Effector CD4-positive, alpha-beta T cell (primary cell): ENCODE measurements at places on chromosomes 2 and 18.

DNA sequence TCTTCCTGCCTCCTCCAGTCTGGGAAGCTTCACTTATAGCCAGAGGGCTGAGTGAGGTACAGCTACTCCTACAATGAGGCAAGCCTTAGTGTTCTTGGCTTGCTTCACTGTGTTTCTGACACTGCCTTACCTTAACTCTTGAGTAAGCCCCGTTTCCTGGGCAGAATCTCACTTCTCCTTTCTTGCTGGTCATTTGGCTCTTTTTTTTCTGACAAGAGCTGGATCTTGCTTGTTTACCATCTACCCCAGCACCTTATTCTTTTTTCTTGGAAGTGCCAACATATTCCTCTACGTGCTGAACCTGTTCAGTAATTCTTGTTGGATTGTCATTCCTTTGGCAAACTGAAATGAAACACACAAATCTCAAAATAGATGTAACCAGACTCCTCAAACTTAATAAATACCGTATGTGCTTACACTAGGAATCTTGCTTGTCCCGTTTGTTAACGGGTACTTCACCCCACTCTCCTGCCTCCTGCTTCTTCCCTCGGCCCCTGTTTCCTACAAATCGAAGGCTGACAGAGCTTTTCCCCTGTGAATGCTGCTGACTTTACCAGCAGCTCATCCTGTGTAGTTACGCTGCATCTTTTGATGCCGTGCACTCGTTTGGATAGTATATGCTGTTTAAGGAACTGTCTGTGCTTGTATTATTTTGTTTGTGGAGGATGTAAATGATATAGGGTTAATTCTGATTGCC, 132.2 kb downstream of the FMNL2 start:
- DNase-seq = no peak

DNA sequence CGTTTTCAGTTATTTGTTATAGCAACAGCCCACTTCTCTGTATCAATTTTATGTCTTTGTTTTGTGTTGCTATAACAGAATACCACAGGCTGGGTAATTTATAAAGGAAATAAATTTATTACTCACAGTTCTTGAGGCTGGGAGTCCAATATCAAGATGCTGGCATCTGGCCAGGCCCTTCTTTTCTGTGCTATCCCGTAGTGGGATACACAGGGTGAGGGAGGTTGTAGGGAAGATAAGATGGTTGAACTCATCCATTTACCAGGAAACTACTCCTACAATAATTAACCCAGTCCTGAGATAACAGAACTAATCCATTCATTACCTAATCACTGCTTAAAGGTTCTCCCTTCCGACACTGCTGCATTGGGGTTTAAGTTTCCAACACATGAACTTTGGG, 220.7 kb downstream of the TPGS2 start:
- no peak for DNase-seq

DNA sequence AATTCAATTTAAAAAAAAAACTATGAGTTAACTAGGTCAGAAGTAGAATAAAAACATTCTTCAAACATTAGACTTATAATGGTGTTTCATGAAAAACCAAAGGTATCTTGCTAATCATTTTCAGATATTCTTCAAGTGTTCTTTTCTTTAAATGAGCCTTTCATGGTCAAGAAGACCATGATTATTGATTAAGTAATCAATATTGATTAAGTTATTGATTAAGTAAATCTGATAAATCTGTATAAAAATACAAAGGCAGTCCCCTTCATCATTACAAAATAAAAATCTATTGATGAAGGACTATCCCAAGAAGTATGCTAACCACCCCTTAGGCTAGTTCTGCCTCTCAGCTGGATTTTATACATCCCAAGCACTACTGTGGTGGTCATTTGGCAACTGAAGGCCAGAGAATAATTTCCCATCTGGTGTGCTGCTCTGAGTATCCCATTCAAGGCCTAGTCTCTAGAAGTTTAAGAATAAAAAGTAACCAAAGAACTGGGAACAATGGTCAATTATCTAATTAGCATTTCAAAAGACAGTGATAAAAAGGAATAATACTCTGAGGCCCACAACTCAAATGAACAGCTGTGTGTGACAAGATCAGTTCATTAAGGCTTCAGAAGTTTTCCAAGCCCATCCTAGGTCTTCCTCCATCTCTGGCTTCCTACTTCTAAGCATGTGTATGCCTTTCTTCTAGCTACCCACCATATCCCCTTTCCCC, 63.5 kb downstream of the TCF4 start:
- DNase-seq = no peak

DNA sequence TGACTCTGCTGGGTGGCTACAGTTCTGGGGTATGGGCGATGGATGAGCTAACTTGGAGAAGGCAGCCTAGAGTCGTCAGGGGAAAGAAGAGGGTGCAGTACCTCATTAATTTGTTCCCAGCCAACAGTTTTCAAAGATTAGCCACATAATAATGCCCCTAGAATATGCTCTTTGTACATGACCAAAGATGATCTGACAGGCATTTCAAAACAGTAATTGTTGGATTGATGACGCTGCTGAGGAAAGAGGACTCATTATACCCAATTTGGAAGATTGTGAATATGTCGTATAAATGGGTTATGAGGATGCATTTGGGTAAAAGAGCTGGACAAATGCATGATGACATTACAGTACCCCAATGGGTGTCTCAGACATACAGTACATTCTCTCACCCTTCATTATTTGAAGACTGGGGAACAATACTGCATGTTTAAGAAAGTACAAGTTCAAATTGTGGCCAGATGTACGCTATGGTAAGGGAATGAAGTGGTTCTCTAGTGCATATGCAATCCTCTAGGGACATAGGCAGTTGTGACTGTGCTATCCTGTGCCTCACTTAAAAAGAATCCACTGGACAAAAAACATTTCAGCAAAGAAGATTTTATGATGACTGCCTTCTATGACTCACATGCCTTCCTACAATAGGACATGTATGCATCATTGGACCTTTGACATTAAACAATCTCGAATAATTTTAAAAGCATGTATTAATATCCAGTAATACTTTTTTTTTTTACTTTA, 233.2 kb downstream of the CNTNAP5 start:
- no peak for DNase-seq

DNA sequence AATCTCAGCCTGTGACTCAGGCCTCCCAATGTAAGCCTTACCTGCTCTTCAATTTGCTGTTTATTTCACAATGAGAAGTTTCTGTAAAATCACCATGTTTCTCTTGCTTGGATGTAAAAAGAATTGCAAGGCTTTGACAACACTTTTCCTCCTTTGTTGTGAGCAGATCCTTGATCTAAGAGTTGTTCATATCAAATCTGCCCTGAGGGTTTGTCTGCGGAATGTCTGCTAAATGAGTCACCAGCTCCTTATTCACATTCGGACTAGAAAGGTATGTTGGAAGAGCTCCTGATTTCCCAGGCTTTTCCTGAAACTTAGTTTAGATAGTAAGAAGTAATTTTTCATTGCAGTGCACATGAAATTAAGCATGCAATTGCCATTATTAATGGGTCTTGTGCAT, 268.2 kb upstream of the TCF4 start:
- DNase-seq = no peak

GRCh38 chr18:79343567-79344207, 52.0 kb upstream of the NFATC1 start:
- no peak for DNase-seq

- no peak for DNase-seq
Measured at GRCh38 chr18:23146861-23147469, 11.7 kb downstream of the CABLES1 start.

- no peak for DNase-seq
Measured at GRCh38 chr18:76741346-76741745, 81.0 kb upstream of the ZNF236 start.

DNA sequence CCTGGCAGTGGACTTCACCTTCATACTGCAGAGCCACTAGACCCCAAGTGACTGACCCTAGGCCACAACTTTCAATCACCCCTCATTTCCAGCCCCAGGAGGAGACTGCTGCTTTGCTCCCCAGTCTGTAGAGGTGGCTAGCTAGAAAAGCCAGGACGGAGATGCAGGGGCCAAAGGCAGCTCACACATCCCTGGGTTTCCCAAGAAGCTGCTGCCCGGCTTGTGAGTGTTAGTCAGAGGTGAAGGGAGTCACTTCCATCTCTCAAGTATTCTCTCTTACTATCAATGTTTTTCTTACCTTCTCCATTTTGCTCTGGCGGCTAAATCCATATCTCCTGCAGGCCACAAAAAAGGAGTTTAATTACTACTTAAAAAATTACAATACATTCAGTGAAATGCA, 36.2 kb downstream of the CCDC93 start:
- no peak for DNase-seq

GRCh38 chr2:127950264-127950663, 64.5 kb upstream of the AMMECR1L start:
- no peak for DNase-seq

DNA sequence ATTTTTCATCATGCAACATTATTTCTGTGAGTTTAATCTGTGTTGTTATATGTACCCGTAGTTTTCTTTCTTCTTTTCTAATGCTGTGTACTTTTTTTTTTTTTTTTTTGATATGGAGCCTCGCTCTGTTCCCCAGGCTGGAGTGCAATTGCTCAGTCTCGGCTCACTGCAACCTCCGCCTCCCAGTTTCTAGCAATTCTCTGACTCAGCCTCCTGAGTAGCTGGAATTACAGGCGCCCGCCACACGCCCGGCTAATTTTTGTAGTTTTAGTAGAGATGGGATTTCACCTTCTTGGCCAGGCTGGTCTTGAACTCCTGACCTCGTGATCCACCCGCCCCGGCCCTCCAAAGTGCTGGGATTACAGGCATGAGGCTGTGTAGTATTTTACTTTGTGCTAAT, 155.4 kb downstream of the GALR1 start:
- DNase-seq = no peak

GRCh38 chr2:136031711-136032110, 46.3 kb upstream of the DARS1 start:
- no peak for DNase-seq

DNA sequence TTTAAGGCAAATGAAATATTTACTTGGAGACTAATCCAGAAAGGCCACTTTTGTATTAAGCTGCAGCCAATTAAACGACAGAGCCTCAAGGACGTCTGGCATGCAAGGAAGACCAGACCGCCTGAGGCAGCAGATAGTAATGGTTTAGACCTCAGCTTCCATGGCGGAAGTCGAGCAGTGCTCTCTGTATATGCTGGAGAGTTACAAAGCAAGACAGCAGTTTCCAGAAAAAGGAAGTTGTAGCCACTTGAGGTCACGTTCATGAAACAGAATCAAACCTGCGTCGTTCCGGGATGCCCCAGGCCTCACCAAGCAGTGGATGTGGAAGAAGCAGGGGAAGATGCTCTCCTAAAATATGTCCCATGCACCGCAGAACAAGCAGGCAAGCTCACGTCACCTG, 142.0 kb downstream of the PTGR3 start:
- no peak for DNase-seq

- DNase-seq = no peak
Measured at GRCh38 chr2:178279142-178279541, 84.8 kb downstream of the OSBPL6 start.

DNA sequence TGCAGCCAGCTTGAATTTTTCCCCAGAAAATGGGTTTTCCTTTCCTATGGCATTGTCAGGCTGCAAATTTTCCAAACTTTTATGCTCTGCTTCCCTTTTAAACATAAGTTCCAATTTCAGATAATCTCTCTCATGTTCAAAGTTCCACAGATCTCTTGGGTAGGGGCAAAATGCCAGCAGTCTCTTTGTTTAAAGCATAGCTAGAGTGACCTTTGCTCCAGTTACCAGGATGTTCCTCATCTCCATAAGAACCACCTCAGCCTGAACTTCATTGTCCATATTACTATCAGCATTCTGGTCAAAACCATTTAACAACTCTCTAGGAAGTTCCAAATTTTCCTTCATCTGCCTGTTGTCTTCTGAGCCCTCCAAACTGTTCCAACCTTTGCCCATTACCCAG, 68.3 kb downstream of the SGPP2 start:
- no peak for DNase-seq

DNA sequence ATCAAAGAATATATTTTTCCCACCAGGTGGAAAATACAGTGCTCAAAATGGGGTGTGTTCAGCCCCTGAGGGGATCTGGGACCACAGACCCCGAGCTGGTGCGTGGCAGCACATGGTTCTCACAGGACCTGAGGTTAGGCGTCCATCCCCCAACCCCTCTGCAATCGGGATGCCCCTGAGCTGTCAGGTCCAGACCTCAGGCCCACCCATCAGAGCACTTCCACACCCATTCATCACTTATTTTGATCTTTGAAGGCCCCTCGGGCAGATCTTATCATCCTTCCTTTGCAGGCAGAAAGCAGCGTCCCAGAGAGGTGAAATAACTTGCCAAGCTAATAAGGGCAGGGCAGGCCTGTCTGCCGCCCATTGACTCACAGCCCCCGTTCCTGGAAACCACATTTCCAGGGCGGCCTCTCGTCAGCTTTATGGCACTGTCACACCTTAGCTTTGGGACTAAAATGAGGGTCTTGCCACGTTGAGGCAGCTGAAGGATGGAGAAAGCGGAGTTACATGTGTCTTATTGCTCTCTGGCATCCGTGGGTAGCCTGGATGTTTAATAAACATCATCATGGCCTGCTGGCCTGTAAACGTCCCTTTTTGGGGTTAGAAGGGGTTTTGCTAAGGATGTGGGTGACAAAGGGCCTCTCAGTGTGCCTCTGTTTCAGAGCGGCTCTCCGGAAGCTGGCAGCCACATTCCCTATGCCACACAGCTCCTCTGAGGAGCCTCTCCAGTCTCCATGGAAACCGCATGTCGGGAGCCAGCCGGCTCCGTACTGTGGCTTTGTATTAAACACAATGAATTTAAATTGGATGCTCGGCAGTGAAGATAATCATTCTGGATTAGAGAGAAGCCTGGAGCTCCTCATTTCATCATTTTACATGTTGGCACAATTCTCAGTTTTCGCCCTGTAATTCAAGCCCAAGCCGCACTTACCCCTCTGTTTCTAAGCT, 58.3 kb upstream of the MAPRE3 start:
- DNase-seq = no peak

- no peak for DNase-seq
Measured at GRCh38 chr2:147607379-147607778, 237.4 kb upstream of the ACVR2A start.

DNA sequence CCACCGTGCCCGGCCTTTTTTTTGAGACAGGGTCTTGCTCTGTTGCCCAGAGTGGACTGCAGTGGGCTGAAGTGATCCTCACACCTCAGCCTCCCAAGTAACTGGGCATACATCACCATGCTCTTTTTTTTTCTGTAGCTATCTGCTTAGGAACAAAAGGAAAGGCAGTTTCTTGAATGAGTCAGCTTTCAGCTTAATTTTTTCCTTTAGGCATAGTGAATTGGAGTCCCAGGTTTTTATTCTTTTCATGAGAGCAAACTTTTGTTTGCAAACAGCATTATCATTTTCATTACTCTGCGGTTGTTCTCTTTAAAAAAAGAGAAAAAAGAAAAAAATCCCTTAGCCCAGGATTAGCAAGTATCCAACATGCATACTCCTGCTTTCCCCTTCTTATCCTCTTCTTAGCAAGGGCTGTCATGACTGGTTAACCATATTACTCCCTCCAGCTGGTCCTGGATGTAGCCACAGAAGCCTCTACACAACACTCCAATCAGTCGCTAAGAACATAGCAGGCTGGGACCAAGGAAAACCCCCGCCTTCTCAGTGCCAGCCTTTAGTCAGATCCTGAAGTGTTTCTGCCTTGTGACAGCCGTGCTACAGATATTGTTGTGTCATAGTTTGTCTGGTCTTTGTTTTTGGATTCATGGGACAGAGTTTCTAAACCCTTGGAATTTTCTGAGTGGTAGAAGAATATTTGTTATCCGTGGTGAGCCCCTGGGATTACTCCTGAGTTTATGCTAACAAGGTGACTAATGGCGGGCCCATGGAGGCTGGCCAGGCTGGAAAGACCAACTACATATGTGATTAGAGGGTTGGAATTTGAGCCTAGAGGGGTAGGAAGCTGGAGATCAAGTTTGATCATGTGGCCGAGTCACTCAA, 23.3 kb upstream of the ST3GAL5 start:
- DNase-seq = no peak

- no peak for DNase-seq
Measured at GRCh38 chr2:75565472-75566462, 5.0 kb upstream of the EVA1A start.
